Esophagus squamous epithelium (tissue), 5 donors: ENCODE measurements at places on chromosomes 5 and 9.

- no peak for DNase-seq
Observed at GRCh38 chr5:1726956-1727355, 72.7 kb downstream of the MRPL36 start.

DNA sequence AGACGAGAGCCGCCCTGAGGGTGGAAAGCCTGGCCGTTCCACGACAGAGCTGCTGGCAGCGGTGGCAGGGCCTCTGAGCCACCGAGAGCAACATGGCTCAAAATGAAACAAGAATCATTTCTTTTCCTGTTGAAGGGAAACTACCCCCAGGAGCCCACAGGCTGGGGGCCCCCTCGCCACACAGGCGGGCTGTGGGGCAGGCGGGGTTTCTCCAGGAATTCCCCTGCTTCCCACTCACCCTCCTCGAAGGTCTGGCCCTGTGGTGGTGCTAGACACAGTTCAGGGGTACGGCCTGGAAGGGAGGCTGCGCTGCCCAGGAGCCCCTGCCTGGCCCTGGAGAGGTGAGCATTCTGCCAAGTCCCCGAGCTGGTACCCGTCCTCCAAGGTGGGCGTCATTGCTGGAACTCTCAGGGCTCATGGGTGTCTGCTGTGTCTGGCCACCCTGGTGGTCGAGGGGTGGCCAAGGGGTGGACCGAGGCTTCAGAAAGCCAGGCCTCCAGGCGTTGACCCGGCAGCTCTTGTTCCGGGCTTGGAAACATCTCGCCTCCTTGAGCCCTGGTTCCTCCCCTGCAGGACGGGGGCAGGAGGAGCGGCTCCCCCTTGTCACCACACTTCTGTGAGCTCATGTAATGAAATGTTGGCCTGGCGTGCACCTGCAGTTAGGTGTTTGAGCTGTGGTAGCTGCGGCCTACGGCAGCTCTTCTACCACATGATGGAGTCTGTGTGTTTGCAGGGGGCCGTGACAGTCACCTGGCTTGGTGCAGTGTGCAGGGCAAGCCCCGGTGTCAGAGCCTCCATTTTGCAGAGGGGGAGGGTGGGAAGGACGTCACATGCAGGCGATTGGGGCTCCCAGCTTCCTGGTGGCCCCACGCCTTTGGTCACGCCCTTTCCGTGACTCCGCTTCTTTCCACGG is 65.3 kb downstream of the RXRA start:
- no peak for DNase-seq

DNA sequence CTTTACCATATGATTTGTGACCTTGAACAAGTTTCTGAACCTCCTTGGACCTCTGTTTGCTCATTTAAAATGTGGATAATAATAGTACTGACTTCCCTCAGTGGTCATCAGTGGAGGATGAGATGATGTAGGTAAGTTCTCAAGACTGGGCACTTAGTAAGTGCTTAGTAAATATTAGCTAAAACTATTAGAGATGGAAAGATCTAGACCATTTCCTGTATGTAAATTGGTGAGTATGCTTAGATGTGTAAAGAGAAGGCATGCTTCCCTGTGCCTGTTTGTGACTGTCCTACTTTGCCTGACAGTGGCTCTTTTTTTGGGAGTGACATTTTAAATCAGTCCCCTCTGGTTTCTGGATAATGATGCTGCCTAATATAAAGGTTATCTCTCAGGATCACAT is 288.1 kb downstream of the GABRB2 start:
- DNase-seq: no peak

- no peak for DNase-seq
Observed at GRCh38 chr5:120457839-120458507, 6.1 kb upstream of the PRR16 start.

GRCh38 chr5:134568761-134569695 is 43.6 kb downstream of the JADE2 start:
- DNase-seq: no peak

- no peak for DNase-seq
Observed at GRCh38 chr5:73998489-73998888, 372.5 kb downstream of the ARHGEF28 start.

DNA sequence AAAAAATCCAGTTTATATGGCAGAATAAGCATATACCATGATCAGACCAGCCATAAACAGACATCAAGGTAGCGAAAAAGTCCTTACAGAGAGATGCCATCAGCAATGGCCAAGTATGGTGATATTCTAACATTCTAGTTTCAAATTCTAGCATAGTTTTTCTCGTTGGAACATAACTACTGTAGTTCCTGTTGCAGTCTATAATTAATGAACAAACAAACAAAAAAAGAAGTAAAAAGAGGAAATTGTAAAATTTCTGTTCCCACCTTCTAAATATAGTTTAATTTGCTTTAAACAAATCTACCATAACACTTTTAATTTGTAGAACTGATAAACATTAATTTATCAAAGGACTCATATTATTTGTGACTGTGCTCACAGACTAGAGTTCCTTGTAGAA is 9.9 kb upstream of the CD180 start:
- no peak for DNase-seq

DNA sequence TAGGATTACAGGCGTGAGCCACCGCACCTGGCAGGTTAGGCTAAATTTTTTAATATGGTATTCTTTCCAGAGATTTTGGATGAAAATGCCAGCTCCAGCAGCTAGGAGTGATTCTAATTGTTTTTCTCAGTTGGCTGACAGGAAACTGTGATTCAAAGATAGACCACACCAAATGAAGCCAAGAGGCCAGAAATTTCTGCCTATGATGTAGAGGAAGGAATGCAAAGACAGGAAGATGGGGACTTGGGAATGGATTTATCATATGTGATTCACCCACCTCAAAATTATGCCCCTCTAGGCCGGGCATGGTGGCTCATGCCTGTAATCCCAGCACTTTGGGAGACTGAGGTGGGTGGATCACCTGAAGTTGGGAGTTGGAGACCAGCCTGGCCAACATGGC is 53.3 kb downstream of the UGCG start:
- DNase-seq: no peak

GRCh38 chr5:17340819-17341218 is 123.4 kb downstream of the BASP1 start:
- no peak for DNase-seq

GRCh38 chr9:10000669-10001068 is 612.1 kb downstream of the PTPRD start:
- DNase-seq: no peak

GRCh38 chr9:75912951-75913350 is 22.5 kb downstream of the PCSK5 start:
- DNase-seq: no peak

DNA sequence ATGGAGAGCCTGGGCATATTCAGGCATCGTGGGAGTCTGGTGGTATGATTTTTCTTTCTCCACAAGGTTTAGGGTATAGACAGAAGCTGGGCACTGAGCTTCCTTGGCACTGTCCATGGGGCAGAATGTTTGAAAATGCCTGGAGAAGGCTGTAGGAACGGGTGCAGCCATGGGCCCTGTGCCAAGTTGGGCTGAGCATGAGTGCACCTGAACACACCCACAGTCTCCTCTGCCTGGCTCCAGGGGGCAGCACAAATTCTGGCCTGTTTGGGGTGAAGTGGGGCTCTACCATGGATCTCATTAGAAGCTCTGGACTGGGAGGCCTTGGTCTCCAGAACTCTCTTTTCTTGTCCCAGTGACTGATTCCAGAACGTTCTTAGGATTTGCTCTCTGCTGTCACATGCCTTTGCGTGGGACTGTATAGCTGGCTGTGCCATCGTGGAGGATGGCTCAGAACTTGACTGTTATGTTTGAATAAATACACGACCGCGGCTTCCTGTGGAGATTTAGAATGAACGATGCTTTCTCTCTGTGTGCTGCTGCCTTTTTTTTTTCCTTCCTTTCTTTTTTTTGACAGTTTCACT is 229.8 kb downstream of the FANCC start:
- DNase-seq: no peak

- no peak for DNase-seq
Observed at GRCh38 chr9:38086496-38086895, 17.5 kb upstream of the SHB start.

DNA sequence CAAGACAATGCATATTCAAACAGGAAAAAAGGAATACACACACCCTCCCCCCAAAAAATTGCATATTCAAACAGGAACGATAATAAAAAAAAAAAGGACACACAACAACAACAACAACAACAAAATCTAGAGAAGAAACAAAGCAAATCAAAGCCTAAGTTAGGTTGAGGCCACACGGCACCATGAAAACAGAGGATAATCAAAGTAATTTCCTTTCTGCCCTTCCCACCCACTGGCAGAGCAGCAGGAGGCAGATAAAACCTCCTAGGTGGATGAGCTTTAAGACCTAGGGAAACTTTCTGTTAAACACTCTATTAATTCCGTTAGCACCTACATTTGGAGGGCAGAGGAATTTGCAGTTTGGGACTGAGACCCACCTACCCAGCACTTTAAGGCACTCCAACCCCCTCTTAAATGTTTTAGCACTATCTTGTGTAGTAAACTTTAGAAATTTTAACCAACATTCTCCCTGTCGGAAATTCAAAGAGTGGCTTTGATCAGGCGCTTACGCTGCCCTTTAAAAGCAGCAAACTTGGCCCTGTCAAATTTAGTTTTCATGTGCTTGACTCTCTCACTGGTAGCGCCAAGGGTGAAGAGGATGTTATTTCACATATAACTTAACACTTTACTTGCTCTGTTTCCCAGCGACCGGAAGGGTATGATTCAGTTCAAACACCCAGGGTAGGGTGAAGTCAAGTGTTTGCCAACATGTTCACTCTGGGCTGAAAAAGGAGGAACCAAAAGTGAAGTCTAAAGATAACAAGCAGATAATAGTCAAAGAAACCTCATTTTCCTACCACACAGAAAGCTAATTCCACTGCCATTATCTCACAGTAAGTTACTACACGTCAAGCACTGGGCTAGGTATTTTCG is 9.2 kb downstream of the ENC1 start:
- no peak for DNase-seq

DNA sequence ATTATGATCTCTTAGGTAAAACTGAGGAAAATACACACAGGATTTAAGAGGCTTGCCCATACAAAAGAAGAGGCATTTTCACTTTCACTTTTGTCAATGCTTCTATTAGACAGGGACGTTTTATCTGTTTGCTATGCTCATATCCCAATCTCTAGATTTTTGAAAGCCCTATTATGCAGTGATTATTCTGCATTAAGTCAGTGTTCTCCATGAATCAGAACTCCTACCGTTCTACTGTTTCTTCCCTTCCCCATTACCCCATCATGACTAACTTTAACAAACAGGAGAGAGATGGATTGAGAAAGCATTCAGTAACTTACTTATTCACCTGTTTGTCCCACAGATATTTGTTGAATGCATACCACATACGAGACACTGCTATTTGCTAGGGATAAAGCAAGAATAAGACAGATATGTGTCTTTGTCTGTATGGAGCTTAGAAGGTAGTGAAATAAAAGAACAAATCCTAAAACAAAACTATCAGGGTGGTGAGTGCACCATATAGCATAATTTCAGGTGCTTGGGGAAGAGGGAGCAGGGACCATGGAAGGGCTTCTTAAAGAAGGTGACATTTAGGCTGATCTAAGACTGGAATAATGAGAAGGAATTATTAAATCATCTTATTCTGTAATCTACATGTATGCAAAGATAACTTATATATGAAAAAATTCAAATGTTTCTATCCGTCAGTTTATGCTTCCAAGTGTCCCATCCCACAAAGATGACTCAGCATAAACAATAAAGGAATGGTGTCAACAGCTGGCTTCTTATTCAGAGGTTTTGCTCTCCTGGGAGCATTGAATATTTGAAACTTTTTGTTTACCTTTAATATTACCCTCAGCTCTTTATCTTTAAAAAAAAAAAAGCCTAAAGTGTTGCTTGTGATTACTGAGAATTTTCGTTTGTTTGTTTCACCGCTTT is 328.1 kb downstream of the HINT1 start:
- no peak for DNase-seq

DNA sequence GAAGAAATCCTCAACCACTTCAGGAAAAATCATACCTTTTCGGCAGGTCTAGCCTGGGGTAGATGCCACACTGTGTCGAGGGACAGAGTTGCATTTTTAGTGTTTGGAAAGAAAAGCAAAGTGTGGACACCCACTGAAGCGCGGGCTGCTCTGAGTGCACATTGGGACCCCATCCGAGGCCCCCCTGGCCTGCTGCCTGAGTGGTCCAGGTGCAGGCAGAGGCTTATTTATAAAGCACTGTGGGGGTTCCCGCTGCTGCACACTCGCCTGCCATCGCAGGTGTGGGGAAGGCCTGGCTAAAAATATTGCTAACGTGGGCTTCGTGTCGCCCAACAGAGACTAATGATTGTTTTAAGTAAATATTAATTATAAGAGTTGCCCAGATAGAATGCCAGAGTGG is 119.4 kb downstream of the CRB2 start:
- no peak for DNase-seq

DNA sequence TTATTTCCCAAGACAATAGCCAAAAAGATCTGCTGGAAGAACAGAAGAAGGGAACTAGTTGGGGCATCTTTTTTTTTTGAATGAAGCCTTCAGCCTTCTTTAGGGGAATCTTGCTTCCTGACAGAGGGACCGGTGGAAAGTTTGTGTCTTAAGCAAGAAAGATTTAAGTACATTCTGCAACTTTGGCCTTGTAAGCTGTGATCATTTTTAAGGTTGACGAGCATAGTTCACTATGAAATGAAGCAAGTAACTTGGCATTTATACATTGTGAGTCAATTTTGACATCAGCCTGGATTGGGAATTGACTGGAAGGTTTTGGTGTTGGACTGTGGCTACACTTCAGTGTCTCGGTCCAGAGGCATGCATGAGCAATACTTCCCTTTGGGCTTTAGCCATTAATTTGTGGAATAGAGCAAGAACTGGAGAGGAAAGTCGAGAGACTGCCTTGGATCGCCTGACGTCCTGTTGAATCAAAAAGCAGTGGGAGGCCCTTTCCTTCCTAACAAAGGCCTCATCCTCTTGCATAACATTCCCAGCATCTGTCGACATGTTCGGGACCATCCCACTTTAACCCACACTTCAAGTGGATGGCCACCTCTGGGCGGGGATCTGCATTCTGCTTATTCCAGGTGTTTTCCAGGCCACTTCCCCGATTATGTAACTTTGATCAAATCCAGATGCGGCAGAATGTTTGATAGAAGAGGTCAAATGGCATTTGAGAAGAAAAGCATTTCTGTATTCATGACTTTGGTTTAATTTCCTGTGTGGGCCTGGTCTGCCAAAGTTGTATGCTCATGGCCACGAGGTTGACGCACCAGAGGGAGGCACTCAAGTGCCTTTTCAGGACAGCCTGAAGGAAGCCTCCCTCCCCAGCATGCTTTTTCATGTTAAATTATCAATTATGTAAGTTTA is 12.5 kb downstream of the ABL1 start:
- DNase-seq: no peak

- DNase-seq: no peak
Observed at GRCh38 chr5:57896576-57896975, 414.0 kb upstream of the ACTBL2 start.
